ENCODE measurements at places on chromosomes 3 and 15.

GRCh38 chr3:60989626-60990441 is 261.4 kb downstream of the FHIT start:
- DNase-seq: no peak

- DNase-seq: no peak
Measured at GRCh38 chr3:119873646-119874045, 91.7 kb downstream of the NR1I2 start.

- DNase-seq: no peak
Measured at GRCh38 chr3:157611536-157612076, 108.4 kb upstream of the VEPH1 start.

DNA sequence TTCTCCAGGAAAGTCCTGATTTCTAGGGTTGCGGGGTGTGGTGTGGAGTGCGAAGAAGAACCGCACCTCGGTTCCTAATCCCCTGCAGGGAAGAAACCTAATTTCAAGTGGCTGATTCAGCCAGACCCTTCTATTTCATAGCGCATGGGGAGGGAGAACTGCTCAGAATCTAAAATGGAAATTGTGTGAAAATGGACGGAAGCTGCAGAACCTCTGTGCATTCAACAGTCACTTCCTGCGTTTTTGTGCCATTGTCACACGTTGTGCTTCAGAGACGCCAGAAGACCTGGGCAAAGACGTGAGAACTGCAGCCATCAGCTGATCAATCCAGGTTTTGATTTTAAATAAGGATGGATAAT is 1.2 kb downstream of the SIDT1 start:
- DNase-seq: no peak

Measured in ELF-1 (cell line).